ENCODE measurements at places on chromosomes 7 and 10.
A peak's percentile ranks its signal among the peaks of the same experiment; 100 is the strongest.

GRCh38 chr7:71133232-71133622 is 1.3 kb downstream of the GALNT17 start:
- no peak for DNase-seq

GRCh38 chr7:56124981-56125380 is 8.8 kb upstream of the NUPR2 start:
- no peak for DNase-seq

GRCh38 chr7:57177856-57178767 is 45.9 kb upstream of the ZNF479 start:
- no peak for DNase-seq

DNA sequence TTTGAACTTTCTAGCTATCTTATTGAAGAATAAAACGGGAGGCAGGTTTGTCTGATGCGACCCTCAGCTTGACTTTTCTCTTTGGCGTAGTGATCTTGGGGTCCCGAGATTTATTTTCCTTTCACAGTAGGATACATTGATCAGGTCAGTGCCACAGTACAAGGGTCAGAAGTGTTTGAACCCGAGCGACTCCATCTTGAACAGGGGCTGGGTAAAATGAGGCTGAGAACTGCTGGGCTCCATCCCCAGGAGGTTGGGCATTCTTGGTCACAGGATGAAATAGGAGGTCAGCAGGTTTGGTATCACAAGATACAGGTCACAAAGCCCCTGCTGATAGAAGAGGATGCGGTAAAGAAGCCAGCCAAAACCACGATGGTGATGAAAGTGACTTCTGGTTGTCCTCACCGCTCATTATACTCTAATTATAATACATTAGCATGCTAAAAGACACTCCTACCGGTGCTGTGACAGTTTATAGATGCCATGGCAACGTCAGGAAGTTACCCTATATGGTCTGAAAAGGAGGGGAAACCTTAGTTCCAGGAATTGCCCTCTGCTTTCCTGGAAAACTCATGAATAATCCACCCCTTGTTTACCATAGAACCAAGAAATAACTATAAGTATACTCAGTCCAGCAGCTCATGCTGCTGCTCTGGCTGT is 3.0 kb upstream of the TECPR1 start:
- DNase-seq = no peak

DNA sequence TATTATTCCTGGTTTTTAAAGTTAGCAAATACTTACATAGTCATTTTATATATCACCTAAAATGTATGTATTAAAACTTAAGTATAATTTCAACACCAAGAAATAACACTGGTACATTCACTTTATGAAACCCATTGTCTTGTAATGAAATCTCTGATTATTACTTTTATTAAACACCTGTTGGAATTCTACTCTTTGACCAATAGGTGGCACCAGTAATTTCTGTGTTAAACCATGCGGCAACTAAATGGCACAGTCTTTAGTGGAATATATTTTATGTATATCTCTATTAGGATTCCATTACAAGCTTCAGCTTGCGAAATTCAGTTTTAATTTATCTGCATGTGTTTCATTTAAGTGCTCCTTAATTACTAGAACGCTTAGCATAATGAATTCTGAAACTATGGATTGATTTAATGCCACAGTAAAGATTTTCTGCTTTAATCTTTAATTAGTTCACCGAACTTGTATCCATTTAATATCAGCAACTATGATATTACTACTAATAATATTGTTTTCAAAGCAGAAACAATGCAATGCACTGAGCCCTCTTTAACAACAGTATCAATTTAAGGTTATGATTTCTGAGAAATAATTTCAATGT is 181.3 kb downstream of the MAGI2 start:
- DNase-seq = peak; percentile 65

DNA sequence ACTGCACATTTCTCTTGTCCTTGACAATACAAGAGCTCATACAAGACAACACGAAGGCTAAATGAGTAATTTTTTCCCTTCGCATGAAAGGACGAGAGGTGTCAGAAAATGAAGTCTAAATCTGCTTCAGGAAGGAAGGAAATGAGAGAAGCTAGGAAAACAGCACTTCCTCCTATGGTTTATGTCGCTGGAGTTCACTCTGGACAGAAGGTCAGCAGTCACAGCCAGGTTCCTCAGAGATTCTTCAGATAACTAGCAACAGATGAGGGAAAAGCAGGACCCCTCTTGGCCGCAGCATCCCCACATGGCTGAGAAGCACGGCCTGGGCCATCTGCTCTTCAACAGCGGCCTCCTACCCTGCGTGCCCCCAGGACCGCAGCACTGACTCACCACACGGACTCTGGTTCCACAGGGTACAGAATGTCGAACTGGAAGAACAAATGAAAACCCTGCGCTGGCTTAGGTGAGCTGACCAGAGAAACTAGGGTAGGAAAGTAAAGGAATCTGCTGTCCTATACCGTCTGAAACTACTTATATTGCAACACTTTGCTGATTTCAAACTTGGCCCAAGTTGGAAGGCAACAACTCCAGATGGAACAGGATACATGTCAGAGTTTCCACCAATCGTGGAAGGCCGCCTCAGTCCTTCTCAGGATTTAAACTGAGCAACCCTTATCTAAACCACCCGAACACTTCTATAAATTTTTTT is 26.3 kb downstream of the DNMBP start:
- DNase-seq = no peak

- no peak for DNase-seq
These were observed 2.5 kb upstream of the ITIH2 start for GRCh38 chr10:7700577-7701125.

GRCh38 chr10:1359626-1359955 is 303.4 kb downstream of the WDR37 start:
- no peak for DNase-seq

Measured in NCI-H2081 (cell line).